ENCODE measurements at places on chromosomes 4 and X. TPM values are rescaled to one million over a fixed set of nuclear protein-coding genes. Genes with fewer than 3 reads are reported as not detected.

DNA sequence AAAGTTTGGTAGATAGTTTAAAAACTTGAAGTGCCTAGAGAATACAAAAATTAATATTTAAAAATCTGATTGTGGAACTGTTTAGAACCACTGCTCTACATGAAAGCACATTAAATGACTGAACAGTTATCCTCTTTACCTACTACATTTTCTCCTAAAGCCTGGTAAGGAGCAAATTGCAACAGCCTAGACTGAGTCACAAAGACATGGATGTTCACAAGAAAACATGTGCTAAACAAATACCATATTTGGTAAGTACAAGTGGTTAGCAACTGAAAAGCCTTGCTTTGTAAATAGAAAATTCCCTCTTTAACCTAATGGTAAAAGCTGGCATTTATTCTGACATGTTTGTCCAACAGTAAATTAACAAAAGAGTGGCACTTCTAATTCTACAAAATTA is 203.1 kb downstream of the FBXO8 start:
- DNase-seq = no peak

Gene HGFAC
- 0.75 TPM for total RNA-seq

GRCh38 chrX:132497432-132497831 is 8.6 kb upstream of the MBNL3 start:
- DNase-seq = no peak

GRCh38 chr4:71430609-71431008 is 91.8 kb downstream of the SLC4A4 start:
- no peak for DNase-seq

DNA sequence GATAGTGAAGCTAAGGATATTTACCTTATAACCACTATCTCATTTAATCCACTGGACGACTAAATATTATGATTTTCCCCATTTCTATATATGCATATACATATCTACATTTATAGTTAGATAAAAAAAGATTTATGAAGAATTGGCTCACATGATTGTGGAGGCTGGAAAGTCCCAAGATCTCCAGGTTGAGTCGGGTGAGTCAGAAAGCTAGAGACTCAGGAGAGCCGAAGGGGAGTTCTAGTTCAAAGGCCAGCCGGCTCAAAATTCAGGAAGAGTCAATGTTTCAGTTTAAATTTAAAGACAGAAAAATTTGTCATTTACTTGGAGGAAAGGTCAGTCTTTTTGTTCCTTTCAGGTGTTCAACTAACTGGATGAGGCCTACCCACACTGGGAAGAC is 158.2 kb upstream of the CPEB2 start:
- no peak for DNase-seq

DNA sequence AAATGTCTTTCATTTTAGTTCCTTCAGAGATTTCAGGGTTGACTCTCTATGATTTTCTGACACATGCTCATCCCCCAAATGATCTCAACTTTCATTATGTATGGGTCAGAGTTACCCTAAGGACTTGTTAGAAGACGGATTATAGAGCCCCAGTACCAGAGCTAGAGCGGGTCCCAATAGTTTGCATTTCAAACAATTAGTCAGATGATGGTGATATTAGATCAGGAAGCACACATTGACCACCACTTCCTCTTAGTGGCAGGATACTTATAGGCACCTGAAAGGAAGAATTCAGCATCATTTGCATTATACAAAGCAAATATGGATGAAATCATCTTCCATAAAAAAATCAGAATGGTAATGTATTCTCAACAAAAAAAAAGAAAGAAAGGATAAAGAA is 106.1 kb downstream of the GALNTL6 start:
- DNase-seq = no peak

DNA sequence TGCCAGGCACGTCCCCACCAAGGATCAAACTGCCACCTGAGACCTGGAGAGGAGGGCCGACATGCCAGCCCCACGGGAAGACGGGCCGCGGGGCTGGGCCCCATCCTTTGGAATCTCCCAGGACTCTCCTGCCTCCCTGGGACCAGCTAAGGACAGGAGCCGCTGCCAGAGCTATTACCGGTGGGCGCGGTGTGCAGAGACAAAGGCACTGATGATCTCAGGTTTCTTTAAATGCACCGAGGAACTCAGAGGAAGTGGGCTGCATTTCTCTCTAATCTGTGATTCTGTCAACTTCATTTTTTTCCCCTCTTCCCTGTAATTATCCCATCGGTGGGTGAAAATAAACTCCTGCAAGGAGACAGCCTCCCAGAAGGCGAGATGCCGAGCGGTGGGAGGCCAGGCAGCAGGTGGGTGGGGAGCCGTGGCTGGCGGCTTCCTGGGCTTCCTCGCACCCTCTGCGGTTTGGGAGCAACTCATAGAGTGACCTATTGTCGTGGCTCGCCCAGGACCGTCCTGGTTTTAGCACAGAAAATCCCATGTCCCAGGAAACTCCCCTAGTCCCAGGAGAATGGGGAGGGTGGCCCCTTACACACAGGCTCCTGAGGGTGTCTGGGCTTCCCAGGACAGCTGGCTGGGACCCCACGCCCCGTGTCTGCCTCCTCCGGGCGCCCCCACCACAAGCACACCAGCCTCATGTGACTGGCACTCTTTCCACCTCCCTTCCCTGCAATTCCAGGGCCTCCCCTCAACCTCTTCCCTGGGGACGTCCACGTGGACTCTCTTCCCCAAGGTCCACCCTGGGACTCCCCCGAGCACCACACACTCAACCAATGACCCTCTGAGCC is 62.3 kb upstream of the ADRA2C start:
- no peak for DNase-seq

GRCh38 chrX:129161108-129161507 is 362.2 kb downstream of the SMARCA1 start:
- no peak for DNase-seq

- DNase-seq = peak; percentile 67
Measured at GRCh38 chrX:53481816-53482465, 47.8 kb upstream of the HSD17B10 start.

Gene MGARP
- total RNA-seq = not detected

DNA sequence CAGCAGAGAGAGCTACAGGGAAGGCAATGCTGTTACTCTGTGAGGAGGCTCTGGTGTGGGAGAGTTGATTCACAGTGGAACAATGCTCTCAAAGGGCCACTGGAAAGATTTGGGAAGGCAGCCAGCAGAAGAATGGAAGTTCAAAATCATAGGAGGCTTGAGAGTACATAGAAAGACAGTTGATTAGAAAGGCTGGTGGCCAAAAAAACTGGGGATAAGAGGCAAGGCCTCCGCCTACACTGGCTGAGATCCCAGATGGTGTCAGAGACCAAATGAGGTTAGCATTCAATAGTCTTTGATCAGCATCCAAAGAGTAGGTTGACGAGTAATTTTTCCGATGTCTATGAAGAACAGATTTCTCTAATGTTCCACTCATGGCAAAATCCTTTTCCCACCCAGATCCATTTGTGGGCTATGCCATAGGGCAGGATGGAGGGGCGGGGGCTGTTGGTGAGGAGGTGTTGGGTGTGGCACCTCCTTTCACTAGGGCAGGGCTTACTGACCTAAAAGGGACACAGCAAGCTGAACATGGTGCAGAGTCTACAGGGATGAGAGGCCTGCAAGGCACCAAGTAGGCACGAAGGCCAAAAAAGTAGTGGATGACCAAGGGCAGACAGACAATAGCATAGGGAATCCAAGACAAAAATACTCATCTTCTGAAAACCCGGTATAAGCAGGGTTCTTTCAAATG is 15.1 kb downstream of the TEC start:
- no peak for DNase-seq

Gene SPANXA1
- not detected for total RNA-seq

GRCh38 chrX:132967049-132967448 is 8.6 kb upstream of the HS6ST2 start:
- DNase-seq = no peak

DNA sequence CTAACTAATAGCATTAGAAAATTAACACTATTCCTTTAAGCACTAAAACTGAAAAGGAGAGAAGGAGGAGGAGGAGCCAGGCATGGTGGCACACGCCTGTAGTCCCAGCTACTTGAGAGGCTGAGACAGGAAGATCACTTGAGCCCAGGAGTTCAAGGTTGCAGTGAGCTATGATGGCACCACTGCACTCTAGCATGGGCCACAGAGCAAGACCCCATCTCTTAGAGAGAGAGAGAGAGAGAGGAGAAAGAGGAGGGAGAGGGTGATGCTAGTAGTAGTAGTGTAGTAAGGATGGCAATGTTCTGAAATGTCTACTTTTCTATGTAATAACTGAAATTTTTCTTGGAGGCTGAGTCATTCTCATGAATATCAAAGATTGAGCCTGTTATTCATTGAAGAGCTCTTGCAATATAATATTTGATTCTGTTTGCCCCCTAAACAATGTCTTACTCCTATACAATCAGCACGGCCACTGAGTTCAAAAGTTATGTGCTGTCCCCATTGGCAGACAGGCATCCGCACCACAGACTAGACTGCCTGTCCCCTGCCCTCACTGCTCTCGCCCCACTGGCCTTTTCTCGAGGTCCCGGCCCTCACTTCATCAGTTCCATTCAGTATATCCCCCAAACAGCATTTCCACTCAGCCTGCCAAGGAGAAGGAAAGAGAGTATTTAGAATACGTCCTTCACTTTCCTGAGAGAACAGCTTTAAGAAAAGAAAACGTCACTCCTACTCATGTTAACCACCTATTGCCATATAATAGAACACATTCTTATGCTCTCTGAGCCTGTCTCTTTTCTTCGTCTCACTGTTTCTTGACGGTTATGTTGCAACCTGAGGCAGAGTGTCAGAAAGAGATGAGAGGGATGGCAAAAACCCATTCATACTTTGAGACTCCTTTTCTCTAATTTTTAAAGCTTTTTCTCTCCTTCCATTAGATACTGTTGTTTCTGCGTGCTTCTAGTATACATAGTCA is 238.1 kb downstream of the PALLD start:
- no peak for DNase-seq

Gene NKAP
- 14.5 TPM for total RNA-seq

- no peak for DNase-seq
Measured at GRCh38 chrX:24487571-24487970, 22.5 kb downstream of the PDK3 start.

Gene FGB
- not detected for total RNA-seq

GRCh38 chr4:5789141-5789540 is 78.1 kb downstream of the EVC start:
- no peak for DNase-seq

GRCh38 chr4:184402239-184402638 is 72.1 kb downstream of the IRF2 start:
- no peak for DNase-seq

Gene PCYT1B
- not detected for total RNA-seq

- no peak for DNase-seq
Measured at GRCh38 chr4:95426455-95426854, 122.3 kb downstream of the UNC5C start.

Gene SPP1
- not detected for total RNA-seq

DNA sequence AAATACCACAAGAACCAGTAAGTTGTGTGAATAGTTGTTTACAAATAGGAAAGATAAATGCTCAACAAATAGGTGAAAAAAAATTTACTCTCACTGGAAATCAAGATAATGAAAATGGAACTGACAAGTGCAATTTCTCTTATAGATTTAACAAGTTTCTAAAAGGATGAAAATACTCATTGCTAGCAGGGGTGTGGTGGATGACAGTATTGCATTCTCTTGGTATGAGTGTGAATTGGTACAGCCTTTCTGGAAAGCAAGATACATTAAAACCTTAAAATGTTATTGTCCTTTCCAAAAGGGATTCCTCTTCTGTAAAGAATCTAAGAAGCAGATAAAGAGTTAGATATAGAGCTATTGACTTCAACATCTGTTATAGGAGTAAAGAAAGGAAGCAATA is 240.0 kb upstream of the RPS6KA3 start:
- no peak for DNase-seq

DNA sequence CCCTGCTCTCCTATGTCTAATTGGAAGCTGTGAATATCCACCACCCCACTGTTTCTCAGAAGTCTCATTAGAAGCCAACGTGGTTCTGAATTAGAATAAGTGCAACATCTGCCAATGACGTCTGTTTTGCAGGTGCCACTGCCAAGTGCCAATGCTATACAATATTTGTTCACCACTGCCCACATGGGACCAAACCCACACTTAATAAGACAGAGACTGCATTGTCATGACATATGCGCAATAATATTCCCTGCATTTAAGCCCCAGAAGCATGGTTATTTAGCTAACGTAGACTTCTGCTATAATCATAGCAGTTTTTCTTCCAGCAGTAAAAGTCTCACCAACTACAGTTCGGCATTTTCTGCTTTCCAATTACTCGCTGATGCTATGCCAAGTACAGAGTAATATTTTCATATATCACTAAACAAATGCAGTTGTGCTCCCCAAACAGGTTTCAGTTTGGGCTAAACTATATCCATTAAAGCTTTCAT is 262.5 kb upstream of the PCDH18 start:
- DNase-seq = no peak

Data from CD4-positive, alpha-beta T cell (primary cell).